ENCODE measurements at places on chromosomes 2 and 18.

- no peak for DNase-seq
Observed at GRCh38 chr2:184562532-184562931, 35.8 kb upstream of the ZNF804A start.

GRCh38 chr2:220001751-220002150 lies 374.3 kb downstream of the SLC4A3 start:
- no peak for DNase-seq

DNA sequence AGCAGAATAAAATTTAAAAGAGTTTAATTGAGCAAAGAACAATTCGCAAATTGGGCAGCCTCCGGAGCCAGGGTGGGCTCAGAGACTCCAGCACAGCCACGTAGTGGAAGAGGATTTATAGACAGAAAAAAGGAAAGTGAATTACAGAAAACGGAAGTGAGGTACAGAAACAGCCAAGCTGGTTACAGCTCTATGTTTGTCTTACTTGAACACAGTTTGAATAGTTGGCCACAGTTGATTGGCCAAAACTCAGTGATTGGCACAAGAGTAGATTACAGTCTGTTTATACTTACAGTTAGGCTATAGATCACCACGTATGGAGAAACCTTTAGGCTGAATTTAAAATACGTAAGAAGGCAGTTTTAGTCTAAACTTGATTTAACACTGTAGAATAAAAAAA lies 78.8 kb upstream of the NEDD4L start:
- DNase-seq = no peak

- DNase-seq = peak; percentile 23
Observed at GRCh38 chr2:233252227-233252626, 754 bp downstream of the ATG16L1 start.

DNA sequence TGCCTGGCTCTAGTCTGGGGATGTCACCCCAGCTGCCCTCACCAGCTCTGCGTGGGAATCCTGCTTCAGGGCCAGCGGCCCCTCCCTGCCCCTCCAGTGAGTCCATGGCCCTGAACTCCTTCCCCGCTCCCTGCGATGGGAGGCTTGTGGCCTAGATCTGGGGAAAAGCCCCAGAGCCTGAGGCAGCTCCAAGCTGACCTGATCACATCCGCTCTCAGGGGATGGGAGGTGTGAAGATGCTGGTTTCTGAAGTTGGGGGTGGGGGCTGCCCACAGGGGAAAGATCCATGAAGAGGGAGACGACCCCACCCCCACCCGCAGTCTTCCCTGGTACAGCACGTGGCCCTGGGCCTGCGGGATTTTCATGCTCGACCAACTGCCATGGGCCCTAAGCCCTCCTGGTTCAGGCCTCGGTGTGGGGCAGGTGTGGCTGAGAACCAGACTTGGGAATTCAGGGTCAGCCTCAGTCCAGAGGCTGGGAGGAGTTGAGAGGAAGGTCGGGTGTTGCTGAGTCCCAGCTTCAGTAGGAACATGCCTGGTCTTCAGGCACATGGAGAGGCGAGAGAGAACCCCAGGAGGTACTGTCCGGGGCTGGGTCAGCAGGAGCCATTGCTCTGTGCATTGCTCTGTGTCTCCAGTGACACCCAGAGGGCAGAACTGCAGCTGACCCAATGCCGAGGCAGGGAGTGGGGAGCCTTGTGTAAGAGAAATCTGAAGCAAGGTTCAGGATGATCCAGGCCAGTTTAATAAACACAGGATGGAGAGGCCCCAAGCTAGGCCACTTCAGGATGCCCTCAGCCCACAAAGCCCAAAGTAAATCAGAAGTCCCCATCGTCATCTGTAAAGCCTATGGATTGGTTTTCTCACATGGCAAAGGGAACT lies 115.1 kb downstream of the CAPN13 start:
- no peak for DNase-seq

DNA sequence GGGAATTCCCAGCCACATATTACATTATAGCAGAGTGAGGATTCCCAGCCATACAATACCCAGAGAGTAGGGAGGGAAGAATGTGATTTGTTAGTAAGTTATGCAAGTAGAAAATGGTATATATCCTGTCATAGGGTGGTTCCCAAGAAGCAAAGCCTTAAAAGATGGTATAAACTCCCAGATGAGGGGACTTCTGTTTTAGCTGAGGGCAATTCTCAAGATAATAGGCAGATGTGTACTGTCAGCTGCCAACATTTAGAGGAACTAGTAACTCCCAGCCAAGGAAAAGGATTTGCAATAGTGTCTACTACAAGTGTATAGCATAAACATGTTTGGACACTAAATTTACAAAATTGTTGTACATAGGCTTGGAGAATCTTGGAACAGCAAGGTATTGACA lies 86.5 kb downstream of the XDH start:
- DNase-seq = no peak

DNA sequence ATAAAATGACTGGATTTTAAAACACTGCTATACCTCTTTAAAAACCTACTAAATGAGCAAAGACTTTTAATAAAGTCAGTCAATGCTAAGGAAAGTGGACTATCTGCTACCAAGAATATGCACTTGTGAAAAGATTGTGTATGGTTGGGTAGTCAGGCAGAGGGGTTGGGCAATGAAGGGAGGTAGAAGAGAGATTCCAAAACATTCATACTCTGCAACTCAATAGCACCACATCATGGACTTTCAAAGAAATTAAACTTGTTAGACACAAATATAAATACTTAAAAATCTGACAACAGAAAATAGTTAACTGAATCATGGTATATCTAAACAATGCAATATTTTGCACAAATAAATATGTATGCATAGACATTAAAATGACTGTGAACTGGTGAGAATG lies 139.9 kb upstream of the MAPRE2 start:
- no peak for DNase-seq

- no peak for DNase-seq
Observed at GRCh38 chr18:63407734-63408133, 14.5 kb downstream of the VPS4B start.

DNA sequence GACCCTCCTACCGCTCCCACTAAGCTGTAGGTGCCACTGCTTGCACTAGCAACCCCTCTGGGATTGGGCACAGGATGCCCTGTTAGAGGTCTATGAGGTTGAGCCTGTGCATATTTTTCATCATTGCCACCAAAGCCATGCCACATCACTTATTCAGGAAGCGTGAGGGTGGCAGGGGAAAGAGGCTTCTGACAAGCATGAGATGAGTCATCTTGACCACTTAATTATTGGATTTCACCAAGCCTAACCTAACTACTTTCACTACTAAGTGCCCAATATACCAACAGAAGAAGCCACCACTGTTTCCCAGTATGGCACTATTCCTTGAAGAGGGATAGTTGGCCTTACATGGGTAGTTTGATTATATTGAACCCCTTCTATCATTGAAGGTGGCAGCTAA lies 181.3 kb upstream of the EPHA4 start:
- DNase-seq = no peak

DNA sequence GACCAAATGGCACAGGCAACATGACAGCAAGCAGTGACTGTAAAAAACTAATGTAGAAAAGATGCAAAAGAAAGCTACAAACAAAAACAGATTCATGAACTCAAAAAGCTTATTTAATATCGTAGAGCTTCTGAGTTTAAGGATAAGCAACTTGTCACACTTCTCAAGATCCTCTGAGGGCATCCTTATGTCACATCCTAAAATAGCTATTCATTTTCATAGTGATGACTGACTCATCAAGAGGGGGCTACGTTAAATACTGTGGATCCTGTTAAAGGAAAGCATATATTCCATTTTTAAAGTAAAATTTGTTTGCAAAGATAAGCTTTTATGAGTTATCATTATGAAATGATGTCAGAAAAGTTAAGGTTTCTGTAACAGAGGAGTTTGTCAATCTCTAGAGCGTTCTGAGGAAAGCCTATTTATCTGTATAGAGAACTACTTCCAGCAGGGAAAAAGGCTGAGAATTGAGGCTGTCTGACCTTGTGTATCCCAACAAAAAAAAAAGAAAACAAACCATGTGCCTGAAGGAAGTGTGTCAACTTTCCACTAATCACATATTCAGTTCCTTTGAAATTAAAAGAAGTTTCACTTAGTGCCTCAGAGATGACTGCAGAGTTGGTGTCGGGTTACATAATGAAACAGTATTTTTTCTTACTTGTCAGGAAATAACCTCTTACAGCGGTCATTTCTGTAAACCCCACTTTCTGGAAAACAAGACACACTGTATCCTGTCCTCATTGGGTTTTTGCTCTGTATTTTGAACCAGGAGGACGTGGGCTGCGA lies 115.5 kb downstream of the ESCO1 start:
- DNase-seq = no peak

DNA sequence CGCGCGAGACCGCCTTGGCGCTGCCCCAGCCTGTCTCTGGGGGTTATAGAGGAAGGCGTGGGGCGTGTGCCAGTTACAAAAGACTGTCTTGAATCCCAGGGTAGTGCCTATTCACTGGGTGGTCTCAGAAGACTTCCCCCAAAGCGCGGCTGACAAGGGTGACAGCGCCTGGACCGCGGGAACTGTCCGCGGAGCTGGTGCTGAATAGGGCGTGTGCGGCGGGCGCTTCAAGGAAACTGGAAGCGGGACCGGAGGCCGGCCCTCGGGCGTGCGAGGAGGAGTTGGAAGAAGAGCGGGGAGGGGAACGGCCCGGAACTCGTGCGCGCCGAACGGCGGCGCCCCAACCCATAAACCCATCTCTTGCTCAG lies 2.3 kb downstream of the EGR4 start:
- DNase-seq = peak; percentile 81

DNA sequence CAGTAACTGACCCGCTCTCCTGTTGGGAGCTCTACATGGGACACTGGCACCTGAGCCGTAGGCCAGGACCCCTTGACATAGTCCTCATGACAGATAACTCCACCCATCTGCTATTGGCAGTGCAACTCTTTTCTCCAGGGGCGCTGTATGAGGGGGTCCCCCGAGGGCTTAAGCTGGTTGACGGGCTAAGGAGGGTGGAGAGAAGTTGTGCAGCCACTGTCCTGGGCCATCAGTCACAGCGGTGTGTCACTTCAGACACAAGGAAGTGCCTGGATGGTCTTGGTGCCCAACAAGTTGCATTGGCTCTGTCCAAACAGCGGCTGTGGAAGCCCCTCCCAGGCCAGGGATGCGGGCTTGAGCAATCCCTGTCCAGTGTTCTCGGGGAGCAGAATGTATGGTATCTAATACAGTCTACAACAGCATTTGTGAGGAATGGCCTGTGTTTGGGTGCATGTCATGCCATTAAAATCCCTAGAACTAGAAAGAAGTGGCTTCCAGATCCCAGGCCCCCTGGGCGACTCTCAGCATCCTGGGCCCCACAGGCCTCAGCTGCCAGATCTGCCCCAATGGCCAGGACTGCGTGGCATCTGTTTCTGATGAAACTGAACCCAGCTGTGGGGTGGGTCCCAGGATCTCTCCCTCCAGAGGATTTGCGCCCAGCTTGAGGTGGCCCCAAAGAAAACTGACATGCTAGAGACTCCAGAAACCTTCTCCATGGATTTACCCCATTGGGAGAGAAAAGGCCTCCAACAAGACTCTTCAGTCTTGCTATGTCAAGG lies 23.3 kb downstream of the TTC32 start:
- DNase-seq = no peak

GRCh38 chr2:1055014-1055595 lies 104.5 kb downstream of the SNTG2 start:
- DNase-seq = no peak

DNA sequence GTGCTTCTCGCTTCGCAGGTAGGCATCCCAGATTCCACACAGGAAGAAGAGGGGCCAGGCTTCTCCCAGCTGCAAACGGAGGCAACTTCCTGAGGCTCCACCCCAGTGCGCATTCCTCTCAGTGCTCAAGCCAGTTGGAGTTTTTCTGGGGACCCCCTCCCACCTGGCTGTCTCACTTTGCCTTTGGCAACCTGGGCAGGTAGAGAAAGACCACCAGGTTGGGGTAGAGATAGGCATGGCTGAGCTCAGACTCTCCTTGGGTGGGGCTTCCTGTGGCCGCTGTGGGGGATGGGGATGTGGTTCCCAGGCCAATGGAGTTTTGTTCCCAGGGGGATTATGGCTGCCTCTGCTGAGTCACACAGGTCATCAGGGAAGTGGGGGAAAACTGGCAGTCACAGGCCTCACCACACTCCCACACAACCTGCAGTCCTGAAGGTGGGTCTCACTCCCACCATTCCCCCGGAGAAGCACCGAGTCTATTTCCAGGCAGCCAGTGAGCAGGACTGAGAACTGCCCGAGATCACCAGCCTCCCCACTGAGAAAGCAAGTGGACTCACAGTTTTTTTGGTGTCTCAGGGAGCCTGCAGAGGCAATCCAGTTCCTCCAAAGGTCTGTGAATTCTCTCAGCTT lies 38.1 kb downstream of the SLC39A10 start:
- no peak for DNase-seq

- DNase-seq = no peak
Observed at GRCh38 chr2:99602476-99602875, 112.7 kb upstream of the REV1 start.

DNA sequence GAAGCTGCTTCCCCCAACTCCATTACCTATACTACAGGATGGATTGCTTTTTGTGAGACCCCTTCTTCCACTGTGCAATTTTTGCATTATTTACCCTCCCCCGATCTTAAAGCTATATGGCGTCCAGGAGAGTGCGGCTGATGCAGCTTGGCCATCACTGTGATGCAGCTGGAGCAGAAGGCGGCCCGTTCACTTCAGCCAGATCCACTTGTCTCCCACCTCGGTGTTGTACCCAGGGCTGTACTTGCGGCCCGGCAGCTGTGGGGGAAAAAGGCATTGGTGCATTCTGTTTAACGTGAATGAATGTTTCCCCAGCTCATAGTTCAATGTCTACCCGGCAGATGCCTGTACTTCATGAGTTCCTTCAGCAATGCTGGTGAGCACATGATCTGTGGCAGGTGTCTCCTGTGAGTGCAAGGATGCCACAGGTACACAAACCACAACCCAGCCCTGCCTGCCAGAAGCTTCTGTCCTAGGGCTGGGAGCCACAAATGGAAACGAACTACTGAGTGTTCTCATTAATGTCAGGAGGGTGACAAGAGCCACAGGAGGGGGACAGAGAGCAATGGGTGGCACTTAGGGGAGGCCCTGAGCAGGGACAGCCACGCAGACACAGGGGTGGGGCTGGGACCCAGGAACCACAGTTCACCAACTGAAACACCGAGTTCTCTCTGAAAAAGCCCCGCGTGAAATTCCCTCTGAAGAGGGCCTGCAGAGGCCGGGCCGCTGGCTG lies 64.0 kb downstream of the NDUFA10 start:
- no peak for DNase-seq

DNA sequence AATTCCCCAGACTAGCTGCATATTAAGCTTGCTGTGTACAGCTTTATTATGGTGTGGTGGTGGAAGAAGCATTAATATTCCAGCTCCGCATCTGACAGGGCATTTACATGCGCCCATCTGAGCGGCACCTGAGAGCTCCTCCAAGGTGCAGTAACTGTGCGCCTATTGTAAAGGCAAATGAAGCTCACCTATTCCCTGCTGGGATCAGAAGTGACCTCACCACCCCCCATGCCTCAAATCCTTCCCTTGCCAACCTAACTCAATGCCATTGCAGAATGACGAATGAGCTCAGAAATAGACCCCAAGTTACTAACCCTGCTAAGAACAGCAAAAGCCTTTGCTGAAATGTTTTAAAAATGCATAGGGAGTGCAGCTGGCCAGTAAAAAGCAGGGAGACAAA lies 14.3 kb downstream of the BCL11A start:
- DNase-seq = no peak

- DNase-seq = no peak
Observed at GRCh38 chr18:61554117-61554776, 221.0 kb downstream of the CDH20 start.

- DNase-seq = no peak
Observed at GRCh38 chr2:234911271-234911670, 40.5 kb upstream of the SH3BP4 start.

All from HuH-7.5 (cell line).